ENCODE measurements at places on chromosomes 1 and 21.

DNA sequence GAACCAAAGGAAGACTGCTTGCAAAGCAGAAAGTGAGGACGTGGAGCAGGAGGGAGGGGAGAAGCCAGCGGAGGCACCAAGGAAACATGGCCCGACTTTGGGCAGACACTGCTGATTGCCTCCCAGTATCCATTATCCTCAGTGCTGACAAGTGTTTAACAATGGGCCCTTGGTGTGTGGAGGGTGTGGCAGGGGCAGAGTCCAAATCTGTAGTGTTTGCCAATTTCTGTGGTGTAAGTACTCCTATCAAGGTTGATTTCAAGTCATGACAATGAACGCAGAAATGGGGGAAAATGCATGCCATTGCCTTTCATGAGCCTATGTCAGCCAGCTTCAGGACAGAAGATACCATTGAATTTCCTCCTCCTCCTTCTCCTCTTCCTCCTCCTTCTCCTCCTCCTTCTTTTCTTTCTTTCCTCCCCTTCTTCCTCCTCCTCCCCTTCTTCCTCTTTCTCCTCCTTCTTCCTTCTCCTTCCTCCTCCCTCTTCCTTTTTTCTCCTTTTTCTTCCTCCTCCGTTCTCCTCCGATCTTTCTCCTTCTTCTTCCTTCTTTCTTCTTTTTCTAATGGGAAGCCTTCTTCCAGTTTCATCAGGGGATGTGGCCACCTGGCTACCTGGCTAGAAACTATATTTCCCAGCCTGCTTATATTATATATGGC lies 10.3 kb upstream of the PHC2 start:
- no peak for DNase-seq

GRCh38 chr1:218642033-218642948 lies 297.2 kb downstream of the TGFB2 start:
- DNase-seq = no peak

GRCh38 chr1:21174654-21175323 lies 1.9 kb downstream of the EIF4G3 start:
- no peak for DNase-seq

- no peak for DNase-seq
Observed at GRCh38 chr1:201282931-201283829, at the start of gene PKP1. Gene PKP1 (plus strand): TSS chr1:201283506. CDS start chr1:201283703, 197 bp downstream.

DNA sequence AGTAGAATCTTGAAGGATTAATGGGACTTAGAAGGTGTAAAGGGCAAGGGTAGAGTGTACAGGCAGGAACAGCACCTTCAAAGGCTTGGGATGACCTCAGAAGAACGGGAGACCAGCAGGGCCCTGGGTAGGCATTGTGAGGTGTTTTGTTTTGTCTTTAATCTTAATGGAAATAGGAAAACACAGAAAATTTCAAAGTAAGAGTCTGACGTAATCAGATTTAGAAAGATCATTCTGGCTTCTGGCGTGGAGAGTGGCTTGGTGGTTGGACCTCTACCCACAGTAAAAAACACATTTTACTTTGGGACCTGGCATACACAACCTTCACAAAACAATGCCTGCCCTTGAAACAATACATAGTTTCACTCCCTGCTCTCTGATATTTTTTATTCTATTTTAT lies 4.1 kb downstream of the MOV10 start:
- no peak for DNase-seq

DNA sequence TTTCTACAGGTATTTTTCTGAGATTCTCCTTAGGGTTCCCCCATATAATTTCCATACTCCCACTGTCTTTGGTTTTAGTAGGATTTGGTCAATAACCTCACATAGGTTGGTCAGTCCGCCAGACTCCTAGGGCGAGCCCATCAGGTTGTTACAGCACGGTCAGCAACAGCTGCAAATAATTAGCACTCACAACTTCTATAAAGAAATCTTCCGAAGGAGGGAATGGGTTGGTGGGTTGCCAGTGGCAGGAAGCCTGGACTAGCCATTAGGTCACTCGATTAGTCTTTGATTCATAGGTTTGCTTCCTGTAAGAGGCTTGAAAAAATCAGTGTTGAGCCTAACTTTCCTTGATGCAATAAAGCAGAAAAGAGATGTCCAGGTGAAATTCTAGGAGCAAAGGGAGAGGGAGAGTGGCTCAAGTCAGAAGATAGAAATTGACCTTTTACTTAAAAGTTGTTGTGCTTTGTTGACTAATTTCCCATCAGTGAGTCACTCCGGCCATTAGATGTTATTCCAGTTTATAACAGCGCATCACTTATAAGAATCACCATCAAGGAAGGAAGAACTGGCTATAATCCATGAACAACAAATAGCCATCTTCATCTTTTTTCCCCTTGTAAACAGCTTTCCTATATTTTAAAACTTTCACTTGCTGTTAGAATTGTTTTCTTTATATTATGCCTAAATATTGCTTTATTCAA lies 88.3 kb downstream of the TPR start:
- no peak for DNase-seq

DNA sequence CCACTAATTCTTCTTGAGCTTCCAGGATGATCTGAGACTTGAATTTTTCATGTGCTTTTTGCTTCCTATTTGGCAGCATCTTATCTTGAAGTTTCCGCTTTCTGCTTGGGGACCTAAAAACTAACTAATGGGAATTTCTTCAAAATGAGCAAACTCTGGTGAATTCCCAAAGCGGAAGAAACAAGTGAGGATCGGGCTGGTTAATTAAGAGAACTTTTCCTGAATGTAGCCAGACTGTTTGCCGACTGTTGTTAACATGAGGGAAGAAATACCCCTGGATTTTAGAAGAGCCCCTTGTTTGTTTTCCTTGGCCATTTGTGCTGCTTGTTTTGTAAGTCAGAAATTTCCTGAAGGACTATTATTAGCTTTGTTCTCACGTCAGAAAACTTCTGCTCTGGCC lies 6.1 kb upstream of the SELE start:
- DNase-seq = no peak

GRCh38 chr1:151340870-151341754 lies 5.9 kb downstream of the RFX5 start:
- peak; percentile 18 for DNase-seq

GRCh38 chr21:36902793-36903192 lies 63.7 kb downstream of the HLCS start:
- no peak for DNase-seq

GRCh38 chr1:119380983-119381662 lies 12.5 kb downstream of the HAO2 start:
- DNase-seq = no peak

- no peak for DNase-seq
Observed at GRCh38 chr21:27268290-27268689, 301.4 kb upstream of the ADAMTS5 start.

DNA sequence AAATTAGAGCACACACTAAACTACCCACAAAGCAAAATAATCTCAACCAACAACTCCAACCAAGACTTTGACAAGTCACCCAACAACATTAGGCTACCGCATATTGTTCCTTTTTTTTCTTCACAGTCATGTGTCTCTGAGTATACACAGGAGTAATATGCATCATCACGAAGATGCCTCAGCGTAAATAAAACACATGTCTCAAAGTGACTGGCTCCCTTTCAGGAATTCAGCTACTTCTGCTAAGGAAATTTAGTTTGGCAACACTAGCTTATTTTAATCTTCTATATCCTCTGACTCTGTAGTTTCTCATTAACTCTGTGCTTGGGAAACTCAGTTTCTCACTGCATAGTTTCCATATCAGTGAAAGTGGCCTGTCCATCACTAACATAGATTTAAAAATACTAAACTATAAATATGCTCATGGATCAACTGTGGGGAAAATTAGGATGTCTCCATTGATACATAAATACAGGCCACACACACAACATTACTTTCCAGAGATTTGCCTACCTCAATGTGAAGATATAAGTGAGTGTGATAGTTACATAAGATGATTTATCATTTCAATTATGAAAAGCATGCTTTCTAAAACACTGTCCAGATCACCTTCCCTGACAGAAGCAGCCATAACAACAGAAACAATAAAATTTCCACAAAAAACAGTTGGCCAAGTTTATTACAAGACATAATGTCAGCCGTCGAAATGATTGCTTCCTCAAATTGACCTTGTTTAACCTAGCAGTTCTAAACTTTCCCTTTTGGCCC lies 113.2 kb downstream of the PTGER3 start:
- DNase-seq = no peak
